ENCODE measurements at places on chromosomes 4 and X.

DNA sequence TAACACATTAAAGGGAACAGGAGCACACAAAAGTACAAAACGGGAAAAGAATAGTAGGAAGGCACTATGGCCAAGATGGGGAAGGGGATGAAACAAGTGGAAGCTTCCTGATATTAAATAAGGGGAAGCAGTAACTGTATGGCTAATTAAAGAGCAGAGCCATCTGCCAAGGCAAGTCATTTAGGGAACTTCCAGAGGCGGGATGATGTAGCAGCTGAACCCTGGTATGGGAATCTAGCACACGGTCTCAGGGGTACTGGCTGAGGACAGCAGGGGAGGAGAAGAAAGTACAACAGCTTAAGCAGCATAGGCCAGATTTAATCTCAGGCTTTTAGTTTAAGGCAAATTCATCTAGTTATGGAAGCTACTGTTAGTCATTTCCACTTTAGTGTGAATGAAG, 59.1 kb downstream of the IGFBP7 start:
- peak; percentile 69 for DNase-seq

DNA sequence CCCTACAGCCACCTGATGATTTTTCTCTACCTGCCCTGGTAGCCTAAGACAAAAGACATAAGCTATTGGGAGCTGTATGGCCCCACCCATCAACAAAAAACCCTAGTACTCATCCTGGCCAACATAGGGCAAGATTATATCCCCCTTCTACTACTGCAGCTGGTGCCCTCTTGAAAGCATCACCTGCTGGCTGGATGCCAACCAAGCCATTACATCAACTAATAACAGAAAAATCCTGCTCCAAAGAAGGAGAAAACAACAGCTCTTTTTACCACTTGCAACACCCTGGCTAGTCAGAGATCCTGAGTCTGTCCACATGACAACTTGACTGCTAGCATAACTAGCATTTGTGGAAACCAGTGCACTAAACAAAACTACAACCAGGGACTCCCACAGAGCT, 43.6 kb upstream of the UPRT start:
- no peak for DNase-seq

- no peak for DNase-seq
Observed at GRCh38 chr4:133969202-133969848, 232.3 kb downstream of the PABPC4L start.

DNA sequence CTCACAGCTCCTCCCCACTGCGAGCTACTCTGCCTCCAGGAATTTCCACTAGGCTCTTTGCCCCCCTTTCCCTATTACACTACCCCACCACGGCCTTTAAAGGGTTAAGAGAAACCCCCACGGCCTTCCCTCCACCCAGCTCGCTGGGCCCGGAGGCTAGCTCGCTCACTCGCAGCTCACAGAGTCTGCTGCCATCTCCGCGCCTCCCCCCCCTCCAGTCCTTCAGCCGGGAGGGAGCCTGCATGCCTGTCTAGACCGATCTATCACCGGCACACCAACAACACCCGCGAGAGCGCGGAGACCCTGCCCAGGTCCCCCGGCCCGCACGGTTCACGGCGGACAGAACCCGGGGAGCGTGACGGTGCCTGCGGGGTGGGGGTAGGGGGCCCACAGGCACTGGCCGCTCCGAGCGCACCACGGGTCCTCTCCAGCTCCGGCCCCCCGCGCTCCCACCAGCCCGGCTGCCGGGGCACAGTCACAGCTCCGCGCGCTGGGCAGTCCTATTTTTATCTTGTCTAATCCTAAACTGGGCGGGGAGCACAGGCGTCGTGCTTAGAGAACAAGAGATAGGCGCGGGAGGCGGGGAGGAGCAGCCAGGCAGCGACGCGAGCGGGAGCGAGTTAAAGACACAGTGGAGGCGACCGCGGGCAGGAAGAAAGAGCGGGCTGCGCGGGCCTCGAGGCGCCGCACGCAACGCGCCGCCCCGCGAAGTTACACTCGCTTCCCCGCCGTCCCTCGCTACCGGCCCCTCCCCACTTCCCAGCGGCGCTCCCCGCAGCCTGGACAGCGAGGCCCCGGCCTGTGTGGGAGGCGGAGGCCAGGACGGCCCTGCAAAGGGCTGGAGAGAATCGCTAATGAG, 3.5 kb downstream of the BCOR start:
- DNase-seq = peak; percentile 27

DNA sequence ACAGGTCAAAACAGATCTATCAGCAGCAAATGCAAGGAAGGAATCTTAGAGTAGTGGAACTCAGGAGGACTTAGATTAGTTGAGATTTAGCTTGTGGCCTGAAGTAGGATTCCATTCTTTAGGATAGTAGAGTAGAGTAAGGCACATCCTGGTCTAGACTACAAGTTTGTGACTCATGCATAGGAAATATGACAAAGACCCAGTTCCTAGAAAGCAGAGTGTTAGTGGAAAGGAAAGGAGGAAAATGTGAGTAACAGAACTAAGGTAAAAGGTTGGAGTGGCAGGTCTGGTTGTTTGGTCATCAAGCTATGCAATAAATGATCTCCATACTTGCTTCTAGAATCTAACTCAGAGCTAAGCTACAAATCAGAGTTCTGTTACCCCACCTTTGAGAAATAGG, 595.0 kb downstream of the ACTRT1 start:
- no peak for DNase-seq

GRCh38 chr4:71814433-71814832, 30.6 kb upstream of the GC start:
- no peak for DNase-seq

- no peak for DNase-seq
Observed at GRCh38 chr4:17098996-17099395, 200.6 kb upstream of the LDB2 start.

- DNase-seq = peak; percentile 95
Observed at GRCh38 chr4:8191136-8191747, 7.8 kb upstream of the SH3TC1 start.

- peak; percentile 17 for DNase-seq
Observed at GRCh38 chr4:53005808-53006207, 143.7 kb downstream of the RASL11B start.

GRCh38 chr4:123505095-123506010, 108.8 kb downstream of the SPRY1 start:
- peak; percentile 5 for DNase-seq

DNA sequence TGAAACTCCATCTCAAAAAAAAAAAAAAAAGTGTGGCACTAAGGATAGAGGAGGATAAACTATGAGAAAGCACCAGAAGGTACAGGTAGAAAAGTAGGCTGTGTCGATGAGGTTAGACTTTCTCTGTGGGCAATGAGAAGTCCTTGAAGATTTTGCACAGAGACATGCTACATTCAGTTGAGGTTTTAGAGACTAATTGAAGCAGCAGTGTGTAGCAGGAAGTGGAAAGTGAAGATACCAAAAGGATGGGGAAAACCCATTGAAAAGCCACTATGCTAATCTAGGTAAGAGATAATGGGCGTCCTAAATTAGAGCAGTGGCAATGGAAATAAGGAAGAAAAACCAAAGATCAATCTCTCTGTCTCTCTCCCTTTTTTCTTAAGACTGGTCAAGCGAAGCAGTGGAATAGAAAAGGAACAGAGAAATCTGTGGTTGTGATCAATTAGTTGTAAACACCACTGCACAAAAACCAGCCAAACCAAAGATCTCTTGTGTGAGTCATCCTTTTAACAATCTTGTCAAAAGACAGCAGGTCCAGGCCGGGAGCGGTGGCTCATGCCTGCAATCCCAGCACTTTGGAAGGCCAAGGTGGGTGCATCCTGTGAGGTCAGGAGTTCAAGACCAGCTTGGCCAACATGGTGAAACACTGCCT, 3.5 kb downstream of the SPINK2 start:
- DNase-seq = no peak

DNA sequence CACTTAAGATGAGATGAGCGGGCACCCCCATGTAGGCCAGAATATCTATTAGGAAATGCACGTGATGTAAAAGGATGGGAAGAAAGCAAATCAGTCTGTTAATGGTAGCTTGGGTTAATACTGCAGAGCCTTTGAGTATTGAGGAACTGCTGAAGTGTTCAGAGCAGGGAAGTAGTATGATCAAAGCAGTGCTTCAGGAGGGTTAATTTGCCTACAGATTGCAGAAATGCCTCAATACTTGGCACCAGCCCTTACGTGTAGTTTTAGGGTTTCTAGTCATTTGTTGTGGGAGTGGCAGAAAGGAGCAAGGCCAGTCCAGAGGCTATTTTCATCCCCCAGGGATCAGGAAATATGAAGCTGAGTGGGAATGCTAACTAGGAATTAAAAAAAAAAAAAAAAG, 19.7 kb downstream of the ZFX start:
- DNase-seq = peak; percentile 21

- no peak for DNase-seq
Observed at GRCh38 chr4:121189326-121190215, 25.4 kb upstream of the TNIP3 start.

GRCh38 chr4:54473798-54474197, 184.0 kb upstream of the KIT start:
- DNase-seq = no peak

DNA sequence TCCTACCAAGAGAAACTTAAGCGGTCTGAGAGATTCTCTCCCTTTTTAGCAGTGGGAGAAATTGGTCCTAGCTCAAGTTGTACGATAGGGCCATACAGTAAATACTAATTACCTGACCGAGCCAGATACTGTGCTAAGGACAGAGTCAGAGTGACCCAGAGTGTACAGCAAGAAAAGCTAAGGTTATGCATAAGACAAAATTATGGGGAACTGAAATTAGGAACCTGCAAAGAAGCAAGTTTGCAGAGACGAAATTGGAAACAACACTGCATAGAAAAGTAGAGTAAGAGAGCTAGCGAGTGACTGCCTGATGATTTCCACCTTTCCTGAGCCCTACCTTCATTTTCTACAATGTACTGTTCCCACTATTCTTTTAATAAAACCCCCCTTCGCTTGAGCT, 278.1 kb downstream of the NKX6-1 start:
- no peak for DNase-seq

- no peak for DNase-seq
Observed at GRCh38 chr4:109816894-109817293, 1.3 kb downstream of the GAR1 start.

DNA sequence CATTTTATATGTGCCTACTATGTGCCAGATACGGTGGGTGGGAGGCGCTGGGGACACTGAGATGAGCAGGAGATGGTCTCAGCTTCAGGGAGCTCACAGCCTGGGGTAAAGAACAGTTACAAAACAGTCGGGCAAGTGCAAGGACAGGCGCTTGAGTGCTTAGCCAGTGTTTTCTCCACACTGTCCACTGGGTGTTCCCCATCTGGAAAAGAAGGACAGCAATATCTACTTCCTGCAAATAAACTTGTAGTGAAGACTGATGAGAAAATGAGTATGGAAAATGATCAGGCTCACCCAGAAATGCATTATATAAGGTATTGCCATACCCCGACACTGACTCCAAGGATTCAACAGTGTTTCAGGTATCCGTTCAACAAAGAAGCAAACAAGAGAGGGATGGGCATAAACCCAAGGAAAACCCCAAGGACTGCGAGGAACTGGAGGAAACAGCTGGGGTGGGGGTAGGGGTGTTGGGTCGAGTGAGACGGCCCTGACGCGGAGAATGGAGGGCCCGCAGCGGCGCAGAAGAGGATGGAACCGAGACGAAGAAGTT, 835 bp downstream of the TMEM185A start:
- DNase-seq = peak; percentile 32

DNA sequence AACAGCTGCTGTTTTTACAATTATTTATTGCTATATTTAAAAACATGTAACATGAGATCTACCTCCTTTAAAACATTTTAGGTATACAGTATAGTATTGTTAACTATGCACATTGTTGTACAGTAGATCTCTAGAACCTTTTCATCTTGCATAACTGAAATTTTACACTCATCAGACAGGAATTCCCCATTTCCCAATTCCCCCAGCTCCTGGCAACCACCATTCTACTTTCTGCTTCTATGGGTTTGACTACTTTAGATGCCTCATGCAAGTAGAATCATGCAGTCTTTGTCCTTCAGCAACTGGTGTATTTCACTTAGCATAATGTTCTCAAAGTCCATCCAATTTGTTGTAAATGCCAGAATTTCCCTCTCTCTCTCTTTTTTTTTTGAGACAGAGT, 9.7 kb upstream of the LSM6 start:
- no peak for DNase-seq

DNA sequence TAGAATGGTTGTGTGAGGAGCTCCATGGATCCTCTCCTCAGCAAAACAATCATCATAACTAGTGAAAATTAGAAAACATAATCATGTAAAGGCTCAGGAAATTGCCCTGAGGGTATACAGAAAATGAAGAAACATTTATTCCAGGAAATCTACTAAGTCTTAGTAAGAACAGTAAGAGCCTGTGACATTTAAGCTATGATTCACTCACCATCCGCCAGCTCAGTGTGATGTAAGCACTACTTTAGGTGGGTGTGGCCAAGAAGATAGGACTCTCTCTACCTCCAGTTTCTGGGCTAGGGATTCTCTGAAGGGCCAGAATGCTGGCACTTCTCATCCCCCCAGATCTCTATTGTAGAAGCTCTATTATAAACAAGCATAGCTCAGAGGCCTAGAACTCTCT, 147.5 kb downstream of the DLG3 start:
- DNase-seq = peak; percentile 23

GRCh38 chr4:145670422-145670821, 9.5 kb upstream of the C4orf51 start:
- DNase-seq = no peak

DNA sequence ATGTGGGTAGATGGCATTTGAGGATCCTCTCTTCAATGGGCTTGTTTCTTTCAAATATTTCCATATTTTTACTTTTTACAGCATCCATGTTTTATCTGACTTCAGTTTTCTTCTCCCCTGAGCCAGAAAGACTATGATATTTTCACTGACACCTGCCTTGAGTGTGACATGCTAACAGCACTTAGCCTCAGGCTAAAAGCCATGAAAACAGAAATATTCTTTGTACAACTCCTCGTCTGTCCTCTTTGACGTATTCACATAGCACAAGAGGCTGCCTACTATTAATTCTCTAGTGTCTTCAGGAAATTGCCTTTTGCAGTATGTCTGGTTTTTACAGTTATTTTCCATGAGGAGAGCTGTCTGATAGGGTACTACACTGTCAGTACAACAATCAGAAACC, 215.0 kb downstream of the MAD2L1 start:
- DNase-seq = no peak

GRCh38 chr4:3302173-3302785, 9.5 kb downstream of the RGS12 start:
- DNase-seq = peak; percentile 50

- DNase-seq = peak; percentile 25
Observed at GRCh38 chrX:43978226-43978625, 5.0 kb upstream of the NDP start.

- DNase-seq = no peak
Observed at GRCh38 chr4:187475901-187476300, 519.7 kb upstream of the ZFP42 start.

DNA sequence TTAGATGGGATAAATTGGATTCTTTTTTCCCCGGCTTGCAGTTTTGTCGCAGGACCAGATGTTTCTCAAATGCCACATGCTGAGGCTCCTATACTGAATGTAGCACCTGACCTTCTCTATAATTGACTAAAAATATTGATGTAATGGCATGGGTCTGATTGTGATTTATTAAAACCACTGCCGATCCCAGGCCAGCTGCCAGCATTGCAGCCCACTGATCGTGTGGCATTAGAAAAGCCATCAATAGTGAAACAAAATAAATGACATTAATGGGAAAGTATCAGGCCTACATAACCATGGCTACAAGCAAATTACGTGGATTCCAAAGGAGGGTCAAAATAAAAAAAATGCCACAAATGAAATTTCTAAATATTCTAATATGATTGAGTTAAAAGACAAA, 98.7 kb downstream of the MAB21L2 start:
- DNase-seq = no peak

GRCh38 chrX:6384371-6384770, 150.5 kb downstream of the VCX3A start:
- no peak for DNase-seq

- DNase-seq = no peak
Observed at GRCh38 chr4:174061026-174061425, 222.4 kb downstream of the FBXO8 start.

- DNase-seq = no peak
Observed at GRCh38 chrX:105821471-105822121, 743 bp upstream of the NRK start.

Measured in inflammatory macrophage (primary cell).